ENCODE measurements at places on chromosomes 16 and 17.

DNA sequence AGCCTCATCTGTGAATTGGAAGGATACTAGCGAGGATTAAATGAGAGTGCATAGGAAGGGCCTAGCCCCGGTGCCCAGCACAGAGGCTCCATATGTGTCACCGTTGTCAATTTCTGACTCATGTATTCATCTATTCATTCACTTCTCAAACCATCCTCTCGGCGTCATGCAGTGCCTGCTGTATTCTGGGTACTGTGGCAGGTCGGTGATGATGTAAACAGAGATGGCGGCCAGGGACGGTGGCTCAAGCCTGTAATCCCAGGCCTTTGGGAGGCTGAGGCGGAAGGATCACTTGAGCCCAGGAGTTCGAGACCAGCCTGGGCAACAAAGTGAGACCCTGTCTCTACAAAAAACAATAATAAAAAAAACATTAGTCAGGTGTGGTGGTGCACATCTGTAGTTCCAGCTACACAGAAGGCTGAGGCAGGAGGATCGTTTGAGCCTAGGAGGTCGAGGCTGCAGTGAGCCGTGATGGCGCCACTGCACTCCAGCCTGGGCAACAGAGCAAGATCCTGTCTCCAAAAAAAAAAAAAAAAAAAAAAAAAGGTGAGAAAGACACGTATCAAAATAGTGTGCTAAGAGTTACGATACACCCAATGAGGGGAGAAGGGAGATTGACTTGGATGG lies 4.3 kb upstream of the PPP1R1B start:
- DNase-seq, result no peak

DNA sequence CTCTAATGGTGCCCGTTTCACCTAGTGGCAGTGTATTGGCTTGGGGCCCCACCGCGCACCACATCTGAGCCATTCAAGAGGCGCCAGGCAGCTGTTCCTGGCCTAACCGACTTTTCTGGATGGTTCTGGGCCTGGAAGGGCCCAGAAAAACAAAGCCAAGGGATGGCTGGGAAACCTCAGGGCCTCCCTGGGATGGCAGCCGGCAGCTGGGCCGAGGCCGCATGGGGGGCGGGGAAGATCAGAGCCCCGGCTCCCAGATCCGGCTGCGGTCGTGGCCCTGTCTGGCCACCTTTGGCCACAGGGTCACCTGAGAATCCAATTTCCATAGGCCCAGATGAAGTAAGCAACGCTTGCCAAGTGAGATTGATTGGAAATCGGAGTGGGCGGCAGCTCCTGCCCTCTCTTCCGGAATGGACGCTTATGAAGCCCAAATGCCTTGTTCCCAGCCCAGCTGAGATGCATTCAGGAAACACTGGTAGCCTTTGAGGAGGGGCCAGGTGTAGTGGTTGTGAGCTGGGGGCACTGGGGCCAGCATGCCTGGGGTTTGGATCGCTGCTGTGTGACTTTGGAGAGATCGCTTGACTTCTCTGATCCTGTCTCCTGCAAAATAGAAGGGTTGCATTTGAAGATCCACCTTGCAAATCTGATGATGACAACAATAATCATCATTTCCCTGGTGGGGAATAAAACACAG lies 163.8 kb upstream of the GSE1 start:
- DNase-seq, result no peak

DNA sequence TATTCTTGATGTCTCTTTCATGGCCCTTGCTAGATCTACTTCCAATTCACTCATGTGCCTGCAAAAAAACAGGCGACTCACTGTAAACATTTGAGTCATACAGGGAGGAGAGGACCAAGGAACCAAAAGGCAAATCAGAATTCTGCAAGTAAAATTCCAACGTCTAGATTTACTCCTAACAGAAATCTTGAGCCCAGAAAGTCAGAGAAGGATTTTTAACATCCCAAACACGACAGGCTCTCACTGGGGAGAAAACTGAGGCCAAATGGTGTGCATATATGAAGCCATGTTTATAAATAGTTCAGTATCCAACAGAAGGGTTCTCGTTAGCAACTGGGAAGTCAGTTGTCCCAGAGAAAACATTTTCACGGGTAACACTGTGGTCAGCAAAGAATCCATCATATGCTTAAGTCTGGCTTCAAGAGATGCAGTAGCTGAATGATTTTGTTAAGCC lies 40.1 kb downstream of the LITAF start:
- no peak for DNase-seq

GRCh38 chr17:60729854-60730253 lies 52.2 kb downstream of the BCAS3 start:
- DNase-seq, result no peak

DNA sequence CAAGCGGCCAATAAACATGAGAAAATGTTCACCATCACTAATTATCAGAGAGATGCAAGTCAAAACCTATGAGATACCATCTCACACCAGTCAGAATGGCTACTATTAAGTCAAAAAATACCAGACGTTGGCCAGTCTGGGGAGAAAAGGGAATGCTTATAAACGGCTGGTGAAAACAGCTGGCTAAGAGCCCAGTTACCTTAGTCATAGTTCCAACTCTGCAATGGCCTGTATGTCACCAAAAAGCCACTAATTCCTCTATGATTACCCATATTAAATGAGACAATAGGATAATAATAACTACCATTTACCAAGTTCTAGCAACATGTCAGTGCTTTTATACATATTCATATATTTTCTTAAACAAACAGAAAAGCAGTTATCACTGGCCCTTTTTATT lies 42.9 kb upstream of the CDRT4 start:
- DNase-seq, result no peak

DNA sequence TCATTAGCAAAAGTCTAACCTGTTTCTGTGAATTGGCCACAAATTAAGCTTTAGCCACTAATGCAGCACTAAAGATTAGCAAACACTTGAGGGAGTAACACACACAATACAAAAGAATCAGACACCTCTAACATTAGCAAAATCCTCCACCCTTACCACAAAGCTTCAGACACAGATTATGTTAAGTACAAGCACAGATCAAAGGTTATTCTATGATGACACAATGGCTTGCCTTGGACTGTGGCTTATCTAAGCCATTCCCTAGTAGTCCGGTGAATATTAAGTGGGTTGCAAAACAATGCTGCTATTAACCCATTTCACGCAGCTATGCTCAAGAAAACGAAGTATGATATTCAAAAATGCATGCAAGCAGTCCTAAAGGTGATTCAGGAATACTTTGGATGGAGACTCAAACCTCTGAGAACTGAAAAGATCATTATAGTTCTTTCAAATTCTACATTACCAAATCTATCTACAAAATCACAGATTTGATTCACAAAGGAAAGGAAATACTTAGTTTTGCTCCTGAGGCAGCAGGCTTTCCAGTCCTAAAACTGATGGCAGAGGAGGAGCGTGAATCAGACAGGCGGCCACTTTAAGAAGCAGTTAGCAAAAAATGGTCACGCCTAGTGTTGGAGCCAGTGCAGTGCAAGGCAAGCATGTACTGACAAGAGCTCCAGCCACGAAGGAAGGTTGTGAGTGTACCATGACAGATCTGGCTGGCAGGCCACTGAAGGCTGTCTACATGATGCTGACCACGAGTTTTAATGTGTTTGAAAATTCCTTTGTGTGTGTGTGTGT lies 67.2 kb downstream of the PARN start:
- peak; percentile 11 for DNase-seq

DNA sequence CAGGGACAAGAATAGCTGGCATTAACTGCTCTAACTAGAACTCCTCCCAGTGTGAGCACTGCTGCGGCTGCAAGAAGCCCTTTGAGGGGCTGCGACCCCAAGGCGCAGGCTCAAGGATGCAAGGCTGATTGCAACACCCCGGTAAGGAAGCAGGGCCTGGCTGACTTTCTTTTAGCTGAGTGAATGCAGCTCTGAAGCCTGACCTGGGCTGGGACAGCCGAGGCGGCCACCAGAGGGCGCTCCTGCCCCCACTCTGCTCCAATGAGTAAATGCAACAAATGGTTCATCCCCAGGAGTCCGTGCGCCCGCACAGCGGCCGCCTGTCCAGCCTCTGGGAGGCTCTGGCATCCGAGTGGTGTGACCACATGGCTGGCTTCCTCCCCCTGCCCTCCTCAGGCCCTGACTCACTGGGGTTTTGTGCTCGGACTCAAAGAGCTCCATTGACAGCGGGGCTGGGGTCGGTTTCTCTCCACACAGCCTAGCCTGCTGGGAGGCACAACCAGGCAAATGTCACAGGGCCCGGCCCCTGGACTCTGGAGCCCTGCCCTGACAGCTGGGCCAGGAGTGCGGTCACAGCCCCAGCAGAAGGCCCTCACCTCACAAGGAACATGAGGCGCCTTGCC lies at the start of gene SMIM5:
TSS of gene SMIM5 (plus strand) at position 572 of the 623 bp plus-strand sequence. CDS start 6,768 bp downstream, outside the sequence.
- DNase-seq, result peak; percentile 86

- no peak for DNase-seq
These were observed 87.6 kb downstream of the SPACA3 start for GRCh38 chr17:33079201-33079600.

- no peak for DNase-seq
These were observed 33.5 kb downstream of the CEP95 start for GRCh38 chr17:64540118-64540776.

DNA sequence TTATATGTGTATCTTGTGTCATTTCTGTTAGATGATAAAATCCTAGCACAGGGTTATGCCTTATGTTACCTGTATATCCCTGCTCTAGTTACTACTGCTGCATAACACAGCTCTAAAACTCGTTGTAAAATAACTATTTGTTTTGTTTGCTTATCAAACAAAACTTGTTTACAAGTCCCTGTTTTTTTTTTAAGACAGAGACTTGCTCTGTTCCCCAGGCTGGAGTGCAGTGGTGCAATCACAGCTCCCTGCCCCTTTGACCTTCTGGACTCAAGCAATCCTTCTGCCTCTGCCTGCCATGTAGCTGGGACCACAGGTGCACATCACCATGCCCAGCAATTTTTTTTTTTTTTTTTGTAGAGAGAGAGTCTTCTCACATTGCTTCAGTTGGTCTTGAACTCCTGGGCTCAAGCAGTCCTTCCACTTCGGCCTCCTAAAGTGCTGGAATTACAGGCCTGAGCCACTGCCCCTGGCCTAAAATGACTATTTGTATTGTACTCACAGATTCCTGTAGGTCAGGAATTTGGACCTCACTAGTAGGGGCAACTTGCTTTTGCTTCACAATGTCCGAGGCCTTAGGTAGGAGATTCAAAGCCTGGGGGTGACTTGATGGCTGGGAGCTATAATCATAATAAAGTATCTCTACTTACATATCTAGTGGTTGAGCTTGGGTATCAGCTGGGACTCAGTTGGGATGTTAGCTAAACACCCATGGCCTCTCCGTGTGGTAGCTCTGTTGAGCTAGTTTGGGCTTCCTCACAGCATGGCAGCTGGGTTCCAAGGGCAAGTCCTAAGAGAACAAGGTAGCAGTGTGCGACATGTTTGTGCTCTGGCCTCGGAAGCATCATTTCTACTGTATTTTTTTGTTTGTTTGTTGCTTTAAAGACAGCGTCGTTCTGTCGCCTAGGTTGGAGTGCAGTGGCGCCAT lies 12.6 kb downstream of the DUSP14 start:
- DNase-seq, result no peak

DNA sequence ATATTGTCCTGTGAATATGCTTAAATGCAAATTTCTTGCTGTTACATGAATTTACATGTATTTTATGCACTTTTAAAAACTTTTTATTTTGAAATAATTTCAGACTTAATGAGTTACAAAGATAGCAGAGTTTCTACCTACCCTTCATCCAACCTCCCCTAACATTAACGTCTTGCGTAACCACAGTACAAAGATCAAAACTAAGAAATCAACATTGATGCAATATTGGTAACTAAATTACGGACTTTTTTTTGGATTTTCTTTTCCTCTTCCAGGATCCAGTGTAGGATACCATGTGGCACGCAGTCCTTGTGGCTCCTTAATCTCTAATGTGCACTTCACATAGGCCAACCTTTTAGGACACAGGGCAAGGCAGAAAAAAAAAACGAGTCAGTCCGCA lies 124.9 kb downstream of the ABCC12 start:
- DNase-seq, result no peak

GRCh38 chr17:59151006-59151405 lies 4.0 kb downstream of the SKA2 start:
- DNase-seq, result no peak

- DNase-seq, result peak; percentile 56
These were observed 941 bp upstream of the MRPS34 start for GRCh38 chr16:1773703-1774447.

GRCh38 chr17:29212681-29213121 lies 32.5 kb upstream of the MYO18A start:
- no peak for DNase-seq

GRCh38 chr16:8622315-8622656 lies 788 bp downstream of the METTL22 start:
- DNase-seq, result no peak

- no peak for DNase-seq
These were observed 70.0 kb downstream of the IRX6 start for GRCh38 chr16:55393991-55394390.

DNA sequence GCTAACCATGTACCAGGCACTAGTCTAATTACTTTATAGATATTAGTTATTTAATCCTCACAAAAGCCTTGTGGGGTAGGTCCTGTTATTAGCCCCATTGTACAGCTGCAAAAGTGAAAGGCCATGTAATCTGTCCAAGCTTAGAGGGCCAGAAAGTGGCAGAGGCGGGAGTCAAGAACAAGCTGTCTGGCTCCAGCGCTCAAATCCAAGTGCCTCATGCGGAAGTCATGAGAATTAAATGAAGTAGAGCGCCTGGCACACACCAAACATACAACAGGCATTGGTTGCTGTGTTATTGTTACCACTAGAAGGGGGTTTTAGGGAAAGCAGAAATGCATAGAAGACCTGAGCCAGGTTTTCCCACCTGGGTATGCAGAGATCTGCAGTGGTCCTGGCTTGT lies 1.2 kb downstream of the AQP8 start:
- no peak for DNase-seq

GRCh38 chr17:17837380-17837821 lies 615 bp upstream of the SREBF1 start:
- peak; percentile 58 for DNase-seq

- peak; percentile 88 for DNase-seq
These were observed 463 bp downstream of the RILP start for GRCh38 chr17:1648963-1649843.

DNA sequence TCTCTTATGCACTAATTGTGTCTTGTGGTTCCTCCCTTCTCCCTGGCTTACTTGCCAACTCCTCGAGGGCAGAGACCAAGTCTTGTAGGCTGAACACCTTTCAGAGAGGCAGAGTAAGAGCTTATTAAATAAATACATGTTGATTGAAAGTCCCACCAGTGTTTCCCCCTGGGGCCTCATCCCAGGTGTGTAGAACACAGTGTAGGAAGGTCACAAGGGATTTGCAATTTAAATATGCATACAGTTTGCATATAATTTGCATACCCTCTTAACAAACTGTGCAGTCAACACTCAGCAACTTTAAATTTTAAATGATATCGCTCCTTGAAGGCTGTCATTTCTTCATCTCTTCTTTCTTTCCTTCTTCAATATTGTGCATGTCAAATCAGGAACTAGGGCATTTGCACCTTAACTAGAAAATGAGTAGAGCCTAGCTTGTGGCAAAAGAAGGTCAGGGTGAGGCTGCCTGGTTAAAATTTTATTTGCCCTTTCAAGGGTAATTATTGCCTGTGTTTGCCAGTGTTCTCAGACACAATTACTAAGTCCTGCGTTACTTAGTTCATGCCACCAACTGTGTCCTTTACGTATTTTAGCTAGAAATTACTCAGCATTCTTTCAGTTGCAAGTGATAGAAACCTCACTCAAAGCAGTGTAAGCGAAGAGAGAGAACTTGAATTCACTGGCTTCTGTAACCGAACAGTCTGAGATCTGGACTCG lies 465.7 kb downstream of the HAPSTR1 start:
- no peak for DNase-seq

All from NB4 (cell line).